AG04450 (cell line): ENCODE measurements at places on chromosomes 6 and 20. TPM values are rescaled to one million over a fixed set of nuclear protein-coding genes. Genes with fewer than 3 reads are reported as not detected.

Gene SLC35D3
- not detected in 2 replicates for polyA plus RNA-seq

Gene NFATC2
- 0.07 and 0.09 TPM in 2 replicates for polyA plus RNA-seq

Gene BEND3
- polyA plus RNA-seq = 0.81 and 1.1 TPM in 2 replicates

Gene HMGN3
- polyA plus RNA-seq = 31.7 and 55.2 TPM in 2 replicates

Gene HLA-E
- 127 and 136 TPM in 2 replicates for polyA plus RNA-seq

Gene TLDC2
- polyA plus RNA-seq = 0.27 and 0.57 TPM in 2 replicates

Gene CAP2
- 56.0 and 74.4 TPM in 2 replicates for polyA plus RNA-seq

Gene ARMC12
- polyA plus RNA-seq = 0.53 and 0.58 TPM in 2 replicates

Gene PREX1
- polyA plus RNA-seq = 0.50 and 0.69 TPM in 2 replicates

Gene TPBG
- polyA plus RNA-seq = 88.7 and 93.2 TPM in 2 replicates

Gene FNDC11
- polyA plus RNA-seq = 0.64 and 0.76 TPM in 2 replicates
